Right cardiac atrium (tissue), 5 donors: ENCODE measurements at places on chromosomes 3 and 15.

- DNase-seq: no peak
Observed at GRCh38 chr15:91622711-91623342, 230.7 kb upstream of the SLCO3A1 start.

GRCh38 chr15:74531144-74531811 is 9.7 kb upstream of the ARID3B start:
- DNase-seq: no peak

DNA sequence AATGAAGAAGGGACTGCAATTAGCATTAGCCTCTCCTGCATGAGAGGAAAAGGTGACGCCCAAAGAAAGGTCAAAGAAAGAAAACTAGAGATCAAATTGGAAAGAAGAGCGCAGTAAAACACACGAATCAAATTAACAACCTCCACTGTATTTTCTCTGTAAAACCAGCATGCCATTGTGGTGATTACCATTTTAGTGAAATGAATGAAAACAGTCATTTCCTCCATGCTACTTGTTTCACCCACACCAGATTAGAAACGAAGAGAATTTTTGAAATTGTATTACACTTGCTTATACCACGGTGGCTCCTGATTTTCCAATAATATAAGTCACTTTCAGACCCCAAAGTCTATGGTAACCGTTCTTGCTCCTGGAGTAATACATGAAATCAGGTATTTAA is 71.6 kb downstream of the SUMF1 start:
- DNase-seq: no peak

GRCh38 chr3:194518652-194519051 is 31.9 kb upstream of the ATP13A3 start:
- DNase-seq: no peak

DNA sequence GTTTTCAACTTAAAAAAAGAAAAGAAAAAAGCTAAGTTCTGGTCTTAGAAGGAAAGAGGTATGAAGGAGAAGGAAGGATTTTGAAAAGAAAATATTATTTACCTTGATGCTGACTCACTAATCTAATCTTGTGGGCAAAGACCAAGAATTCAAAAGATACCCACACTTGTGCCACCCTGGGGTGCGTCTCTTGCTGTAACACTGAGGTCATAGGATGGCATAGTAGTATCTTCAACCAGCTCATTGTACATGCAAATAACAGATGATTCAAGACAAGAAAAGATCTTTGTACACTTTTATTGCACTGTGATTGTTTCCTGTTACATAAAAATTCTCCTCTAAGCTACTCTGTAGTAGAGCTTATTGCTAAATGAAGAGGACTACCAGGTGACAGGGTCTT is 17.3 kb downstream of the PLS1 start:
- no peak for DNase-seq

DNA sequence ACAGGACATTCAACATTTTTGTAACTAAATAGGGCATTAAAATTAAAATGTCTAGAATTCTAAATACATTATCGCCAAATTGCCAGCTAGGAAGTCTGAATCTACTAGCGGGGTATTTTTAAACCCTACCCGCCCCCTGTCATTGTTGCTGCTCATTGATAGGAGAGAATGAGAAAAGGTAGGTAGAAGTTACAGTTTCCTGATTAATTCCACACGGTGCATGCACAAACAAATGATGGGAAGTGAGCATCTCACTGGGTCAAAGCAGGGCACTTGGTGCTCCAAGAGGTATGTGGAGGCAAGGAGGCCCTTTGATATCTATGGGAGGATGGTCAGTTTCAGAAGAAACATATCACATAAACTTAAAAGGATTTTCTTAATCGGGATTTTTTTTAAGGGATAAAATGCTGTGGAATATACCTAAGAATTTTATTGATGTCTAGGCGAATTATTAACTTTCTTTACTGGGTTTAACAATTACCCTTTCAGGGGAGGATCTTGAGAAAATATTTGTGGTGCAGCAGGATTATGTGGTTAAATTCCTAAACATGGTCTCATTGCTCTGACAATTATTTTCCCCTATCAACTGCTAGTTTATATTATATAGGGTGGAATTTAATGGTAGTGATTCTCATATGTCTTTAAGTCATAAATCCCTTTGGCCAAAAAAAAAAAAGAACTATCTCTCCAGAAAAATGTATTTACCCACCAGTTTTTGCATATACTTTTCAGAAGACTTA is 236.0 kb upstream of the GOLGA6L4 start:
- DNase-seq: no peak

DNA sequence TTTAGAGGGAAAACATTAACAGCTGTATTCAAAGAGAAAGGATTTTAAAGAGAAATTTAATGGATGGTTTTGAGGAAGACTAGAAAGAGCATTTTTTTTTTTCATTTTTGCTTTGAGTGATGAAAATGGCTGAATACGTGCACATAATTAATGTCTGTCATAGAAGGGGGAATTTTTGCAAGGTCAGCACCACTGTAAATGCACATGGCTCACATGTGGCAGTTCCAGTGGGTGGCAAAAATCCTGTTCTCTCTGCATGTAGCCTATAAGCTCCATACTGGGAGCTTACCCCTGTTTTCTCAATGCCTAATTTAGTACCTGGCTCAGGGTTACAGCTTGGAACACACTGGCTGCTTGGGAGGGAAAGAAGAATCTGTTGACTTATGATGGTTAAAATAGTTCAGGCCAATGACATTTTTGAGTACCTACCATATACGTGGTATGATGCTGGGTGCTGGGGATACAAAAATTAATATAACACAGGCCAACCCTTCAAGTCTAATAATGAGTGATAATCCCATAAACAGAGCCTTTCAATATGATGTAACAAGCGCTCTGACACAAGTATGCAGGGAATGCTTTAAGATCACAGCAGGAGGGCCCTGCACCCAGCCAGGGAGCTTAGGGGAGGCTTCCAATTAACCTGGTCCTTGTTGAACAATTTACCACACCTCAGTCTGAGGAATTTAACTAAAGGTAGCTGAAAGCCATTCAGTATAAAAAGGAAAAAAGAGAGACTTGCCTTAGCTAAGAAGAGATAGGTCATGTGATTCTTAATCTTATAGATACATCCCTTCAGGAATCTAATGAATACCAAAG is 33.0 kb downstream of the HSPBAP1 start:
- no peak for DNase-seq

- DNase-seq: peak; percentile 60
Observed at GRCh38 chr15:33310481-33311311, at the start of gene RYR3. Gene RYR3 (plus strand): TSS chr15:33310967. CDS start chr15:33311046, 79 bp downstream.

- peak; percentile 80 for DNase-seq
Observed at GRCh38 chr15:38414357-38414756, 39.6 kb upstream of the FAM98B start.

GRCh38 chr15:34737477-34737876 is 17.3 kb downstream of the GJD2 start:
- peak; percentile 40 for DNase-seq
